Stimulated activated CD8-positive, alpha-beta memory T cell treated with anti-CD3 and anti-CD28 coated beads, Interleukin-15, amount 100 ng/mL, for 48 hours (primary cell): ENCODE measurements at places on chromosomes 1 and 21.

GRCh38 chr1:156384658-156385057 lies 15.6 kb downstream of the RHBG start:
- no peak for DNase-seq

DNA sequence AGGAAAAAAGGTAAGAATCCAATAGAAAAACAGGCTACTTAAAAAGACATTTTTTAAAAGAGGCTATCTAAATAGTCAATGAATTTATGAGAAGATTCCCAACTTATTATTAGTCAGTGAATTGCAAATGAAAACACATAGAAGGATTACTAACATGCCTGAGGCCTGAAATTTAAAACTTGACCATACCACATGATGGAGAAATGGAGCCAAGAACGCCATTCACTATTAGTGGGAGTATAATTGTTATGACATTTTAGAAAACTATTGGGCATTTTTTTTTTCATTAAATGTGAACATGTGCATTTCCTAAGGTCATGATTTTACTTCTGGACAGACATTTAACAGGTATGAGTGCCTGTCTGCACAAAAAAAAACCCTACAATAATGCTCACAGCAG lies 24.8 kb upstream of the OR2B11 start:
- no peak for DNase-seq

- no peak for DNase-seq
Observed at GRCh38 chr1:209038735-209039134, 544.8 kb upstream of the CAMK1G start.

GRCh38 chr1:54558434-54559030 lies 10.5 kb downstream of the ACOT11 start:
- DNase-seq = no peak

- no peak for DNase-seq
Observed at GRCh38 chr1:17689011-17689410, 66.1 kb upstream of the ACTL8 start.

GRCh38 chr1:110877776-110878175 lies 4.8 kb downstream of the CD53 start:
- no peak for DNase-seq

GRCh38 chr1:200436436-200436835 lies 26.6 kb upstream of the ZNF281 start:
- DNase-seq = no peak

DNA sequence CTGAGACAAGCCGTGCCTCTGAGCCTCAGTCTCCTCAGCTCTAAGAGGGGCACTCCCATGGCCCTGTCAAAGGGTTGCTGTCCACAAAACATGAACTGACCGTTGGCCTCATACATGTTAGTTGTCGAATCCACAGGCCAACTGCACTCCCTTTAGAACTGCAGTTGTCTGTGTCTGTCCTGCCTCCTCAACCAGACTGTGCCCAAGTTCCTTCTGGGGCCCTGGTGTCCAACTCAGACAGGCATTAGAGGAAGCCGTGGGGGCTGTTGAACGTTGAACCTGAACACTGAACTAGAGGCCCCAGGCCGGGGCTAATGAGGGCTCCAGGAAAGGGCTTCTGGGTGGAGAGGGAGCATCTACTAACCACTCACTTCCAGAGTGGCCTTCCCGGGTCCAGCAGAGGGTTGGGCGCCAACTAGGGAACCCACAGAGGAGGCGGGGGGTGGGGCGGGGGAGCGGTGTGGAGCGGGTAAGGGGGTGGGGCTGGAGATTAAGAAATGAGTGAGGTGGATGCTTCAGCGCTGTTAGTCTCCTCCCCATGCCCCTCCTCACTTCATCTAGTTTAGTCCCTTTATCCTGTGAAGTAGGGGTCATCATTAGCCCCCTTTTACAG lies at the start of gene RAB42:
Gene RAB42 (plus strand): TSS at position 558 of the 613 bp plus-strand sequence. CDS start 247 bp downstream, outside the sequence.
- DNase-seq = no peak

- no peak for DNase-seq
Observed at GRCh38 chr1:93995837-93996536, 86.8 kb upstream of the GCLM start.
